ENCODE measurements at places on chromosomes 4 and X.

DNA sequence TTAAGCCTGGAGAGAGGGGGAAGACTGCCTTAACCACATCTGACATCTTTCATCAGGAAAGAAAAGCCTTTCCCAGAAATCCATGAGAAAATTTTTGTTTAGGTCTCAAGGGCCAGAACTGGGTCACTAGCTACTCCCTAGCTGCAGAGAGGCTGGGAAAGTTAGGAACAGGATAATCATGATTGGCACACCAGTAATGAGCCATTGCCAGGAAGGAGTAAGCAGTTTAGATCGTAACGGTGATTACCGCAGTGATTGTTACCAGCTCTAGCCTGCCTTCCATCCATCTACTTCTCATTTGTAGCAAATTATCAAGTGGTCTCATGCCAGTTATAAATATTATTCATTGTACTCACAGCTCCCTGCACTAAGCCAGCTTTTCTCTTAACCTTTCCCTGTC, 22.7 kb upstream of the STX18 start:
- H3K27me3 ChIP-seq, result no peaks in the 10 kb centered on the region
- peaks cover 32% of the 10 kb centered on the region for H3K36me3 ChIP-seq
- no peak overlapping the region for H3K4me3 ChIP-seq
- H3K27ac ChIP-seq, result no peak overlapping the region
- DNase-seq, result no peak

- no peak overlapping the region for H3K4me3 ChIP-seq
- H3K4me1 ChIP-seq, result no peaks in the 10 kb centered on the region
- H3K36me3 ChIP-seq, result no peaks in the 10 kb centered on the region
Observed at GRCh38 chr4:128461291-128462102, 173.9 kb upstream of the PGRMC2 start.

GRCh38 chrX:129957241-129958082, 25.0 kb upstream of the BCORL1 start:
- H3K4me3 ChIP-seq, result peak overlapping the region; percentile 76
- H3K36me3 ChIP-seq, result peaks cover 2% of the 10 kb centered on the region
- peak; percentile 49 for DNase-seq
- no peaks in the 10 kb centered on the region for H3K27me3 ChIP-seq
- peak overlapping the region; percentile 38 for H3K27ac ChIP-seq

DNA sequence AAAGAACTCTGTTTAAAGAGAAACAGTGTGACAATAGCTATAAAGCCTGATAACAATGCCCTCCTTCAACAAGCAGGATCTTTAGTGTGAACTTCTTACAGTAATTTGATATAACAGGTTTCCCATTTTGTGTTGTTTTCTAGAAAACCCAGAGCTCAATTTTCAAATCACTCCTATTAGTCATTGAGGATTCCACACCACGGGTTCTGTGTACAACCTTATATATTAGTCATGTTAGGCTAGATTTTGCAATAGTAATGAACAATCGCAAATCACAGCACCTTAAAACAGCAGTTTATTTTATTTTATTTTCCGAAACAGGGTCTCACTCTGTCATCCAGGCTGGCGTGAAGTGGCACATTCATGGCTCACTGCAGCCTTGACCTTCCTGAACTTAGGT, 1020.9 kb upstream of the INTU start:
- no peak overlapping the region for H3K27ac ChIP-seq
- H3K4me3 ChIP-seq, result no peak overlapping the region
- H3K4me1 ChIP-seq, result no peaks in the 10 kb centered on the region
- no peaks in the 10 kb centered on the region for H3K36me3 ChIP-seq
- DNase-seq, result no peak

GRCh38 chr4:96652158-96652557, 812.3 kb downstream of the PDHA2 start:
- H3K27ac ChIP-seq, result no peak overlapping the region
- H3K27me3 ChIP-seq, result no peaks in the 10 kb centered on the region
- no peak for DNase-seq
- no peaks in the 10 kb centered on the region for H3K4me1 ChIP-seq
- no peak overlapping the region for H3K4me3 ChIP-seq

- DNase-seq, result no peak
- H3K4me1 ChIP-seq, result no peaks in the 10 kb centered on the region
- peaks cover 5% of the 10 kb centered on the region for H3K27me3 ChIP-seq
- H3K36me3 ChIP-seq, result no peaks in the 10 kb centered on the region
Observed at GRCh38 chr4:129138810-129139496, 43.0 kb downstream of the C4orf33 start.

DNA sequence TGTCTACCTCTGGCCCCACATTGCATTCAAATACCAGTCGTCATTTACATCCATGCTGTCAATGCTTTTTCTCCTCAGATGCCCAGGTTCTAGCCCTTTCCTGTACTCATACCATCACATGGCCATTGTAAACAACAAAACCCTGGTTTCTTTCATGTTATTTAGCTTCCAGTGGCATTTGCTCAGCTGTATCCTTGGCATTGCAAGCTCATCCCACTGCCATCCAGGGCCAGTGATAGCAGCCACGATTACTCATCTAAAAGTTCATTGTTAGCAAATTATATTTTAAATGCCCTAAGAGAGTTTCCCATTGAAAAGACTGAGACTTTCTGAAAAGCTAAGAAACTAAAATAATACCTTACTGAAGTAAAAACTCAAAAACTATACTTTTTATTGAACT, 34.0 kb downstream of the VEGFC start:
- no peaks in the 10 kb centered on the region for H3K4me1 ChIP-seq
- no peak for DNase-seq
- no peaks in the 10 kb centered on the region for H3K27me3 ChIP-seq
- H3K27ac ChIP-seq, result no peak overlapping the region
